ENCODE measurements at places on chromosomes 5 and 9. TPM values are rescaled to one million over a fixed set of nuclear protein-coding genes. Genes with fewer than 3 reads are reported as not detected.

Gene EXD3
- total RNA-seq: 5.7 TPM

DNA sequence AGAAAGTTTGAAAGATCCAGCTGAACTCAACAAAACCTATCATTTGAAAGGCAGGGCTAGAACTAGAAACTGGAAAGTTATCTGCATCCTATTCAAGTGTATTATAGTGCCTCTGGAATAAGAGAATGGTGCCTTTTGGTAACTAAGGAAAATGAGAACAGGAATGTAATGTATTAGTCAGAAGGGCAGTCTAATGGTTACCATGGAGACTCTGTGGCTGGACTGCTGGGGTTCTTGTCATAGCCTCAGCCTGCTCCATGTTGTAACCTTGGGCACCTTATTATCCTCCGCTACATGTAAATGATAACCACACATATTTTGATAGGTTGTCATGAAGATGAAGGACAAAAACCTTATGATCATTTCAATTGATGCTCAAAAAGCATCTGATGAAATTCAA lies 24.6 kb upstream of the IFNB1 start:
- DNase-seq: no peak

GRCh38 chr9:122318284-122318683 lies 52.5 kb upstream of the PTGS1 start:
- DNase-seq: no peak

DNA sequence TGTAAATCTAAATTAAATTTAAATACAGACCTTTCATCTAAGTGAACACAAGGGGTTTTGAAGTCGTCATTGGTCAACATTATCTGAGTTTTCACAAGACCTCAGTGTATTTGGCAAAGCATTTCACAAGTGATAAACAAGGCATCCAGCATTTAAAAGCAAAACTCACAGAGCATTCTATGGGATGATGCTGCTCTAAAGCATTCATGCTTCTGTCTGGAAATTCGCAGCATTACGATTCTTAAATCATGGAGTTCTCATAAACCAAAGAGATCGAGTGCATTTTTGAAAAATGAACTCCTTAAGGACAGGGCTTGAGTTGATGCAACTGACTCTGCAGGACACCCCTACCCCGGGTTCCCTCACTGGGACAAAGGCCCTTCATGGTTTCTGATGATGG lies 46.1 kb upstream of the SPATA31E1 start:
- no peak for DNase-seq

GRCh38 chr9:75087289-75087823 lies 599 bp downstream of the NMRK1 start:
- no peak for DNase-seq

DNA sequence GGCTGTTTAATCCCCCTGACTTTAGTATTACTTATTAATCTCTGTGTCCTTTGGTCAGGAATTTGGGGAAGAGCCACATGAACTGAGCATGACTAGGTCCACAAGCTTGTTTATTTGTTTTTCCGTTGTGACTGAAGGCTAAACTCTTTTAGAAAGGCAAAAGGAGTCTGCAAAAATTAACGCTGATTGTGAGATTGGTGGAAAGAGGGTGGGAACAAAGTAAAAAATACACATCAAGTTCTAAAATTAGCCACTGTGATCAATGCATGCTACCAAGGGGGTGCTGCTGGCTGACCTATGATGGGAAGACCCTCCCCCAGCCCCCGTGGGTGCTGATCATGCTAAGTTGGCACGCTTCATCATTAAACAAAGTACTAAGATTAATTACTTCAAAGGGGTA lies 356.8 kb downstream of the ADGRV1 start:
- no peak for DNase-seq

DNA sequence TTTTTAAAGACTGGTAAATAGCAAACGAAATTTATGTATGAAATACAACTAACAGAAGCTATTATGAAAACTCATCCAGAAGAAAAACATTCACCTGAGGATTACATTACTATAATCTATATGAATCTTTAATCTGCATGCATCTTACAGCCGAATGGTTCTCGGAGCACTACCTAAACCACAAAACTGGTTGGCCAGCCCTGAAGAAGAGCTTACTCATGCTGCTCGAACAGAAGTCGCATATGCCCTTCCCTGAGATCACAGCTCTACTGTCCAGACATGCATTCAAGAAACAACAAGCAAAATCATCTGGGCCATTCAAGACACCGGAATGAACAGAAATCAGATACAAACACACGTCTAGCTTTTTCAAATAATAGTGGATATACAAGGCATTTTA lies 931.0 kb upstream of the DMAC1 start:
- no peak for DNase-seq

Gene NMUR2
- total RNA-seq: not detected

DNA sequence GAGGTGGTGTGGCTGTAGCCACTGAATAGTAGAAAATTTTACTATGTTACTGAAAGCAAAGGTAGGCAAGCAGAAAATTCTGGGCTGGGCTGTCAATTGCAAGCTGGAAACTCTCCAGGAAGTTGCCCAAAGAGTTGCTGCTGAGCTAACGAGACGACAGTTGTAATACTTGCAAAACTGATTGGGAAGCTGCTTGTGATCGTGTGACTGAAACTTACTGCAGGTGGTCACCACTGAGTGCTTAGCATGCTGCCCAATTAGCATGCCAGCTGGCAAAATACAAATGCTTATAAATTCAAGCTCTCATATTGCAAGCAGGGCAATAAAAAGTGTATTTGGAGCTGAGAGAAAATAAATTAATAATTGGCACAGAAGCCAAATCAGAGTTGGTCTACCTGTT lies 758.5 kb upstream of the EDIL3 start:
- DNase-seq: no peak

Gene PTPRD
- total RNA-seq: 0.23 TPM

- DNase-seq: no peak
Observed at GRCh38 chr5:147290261-147290660, 55.4 kb downstream of the STK32A start.

DNA sequence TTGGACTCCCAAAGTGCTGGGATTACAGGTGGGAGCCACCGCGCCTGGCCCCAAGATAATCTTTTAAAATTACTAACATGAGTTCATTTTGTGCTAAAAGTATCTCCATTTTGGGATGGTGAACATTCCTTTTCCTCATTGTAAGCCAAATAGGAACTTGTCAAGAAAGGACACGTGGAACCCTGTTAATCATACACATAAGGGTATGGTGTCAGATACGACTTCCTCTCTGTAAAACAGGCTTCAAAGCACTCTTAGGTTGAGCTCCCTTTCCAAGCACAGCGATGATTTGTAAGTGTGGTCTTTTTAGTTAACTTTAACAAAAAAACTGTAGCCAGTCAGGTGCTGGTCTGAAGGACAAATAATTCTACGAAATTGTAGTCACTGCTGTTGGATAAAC lies 132.7 kb downstream of the UNC13B start:
- DNase-seq: no peak

- DNase-seq: no peak
Observed at GRCh38 chr9:137269231-137269772, 8.2 kb upstream of the TOR4A start.

Gene TEX48
- not detected for total RNA-seq

Gene TMEM250
- total RNA-seq: 47.3 TPM

DNA sequence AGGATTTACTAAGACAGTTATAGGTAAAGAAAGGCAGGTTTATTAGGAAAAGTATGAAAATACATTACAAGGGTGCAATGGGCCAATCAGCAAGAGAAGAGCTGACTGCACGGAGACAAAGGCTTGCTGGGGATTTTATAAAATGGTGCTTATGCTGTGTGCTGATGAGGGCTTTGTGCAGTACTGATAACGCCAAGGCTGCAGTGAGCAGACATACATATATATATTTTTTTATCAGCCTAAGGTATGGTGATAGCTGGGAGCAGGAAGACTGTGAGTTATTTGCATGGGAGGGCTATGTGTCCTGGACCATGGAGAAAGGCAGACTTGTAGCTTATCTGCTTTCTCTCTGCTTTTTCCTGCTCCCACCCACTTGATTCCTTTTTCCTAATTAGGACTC lies 208.1 kb upstream of the ACTBL2 start:
- no peak for DNase-seq

DNA sequence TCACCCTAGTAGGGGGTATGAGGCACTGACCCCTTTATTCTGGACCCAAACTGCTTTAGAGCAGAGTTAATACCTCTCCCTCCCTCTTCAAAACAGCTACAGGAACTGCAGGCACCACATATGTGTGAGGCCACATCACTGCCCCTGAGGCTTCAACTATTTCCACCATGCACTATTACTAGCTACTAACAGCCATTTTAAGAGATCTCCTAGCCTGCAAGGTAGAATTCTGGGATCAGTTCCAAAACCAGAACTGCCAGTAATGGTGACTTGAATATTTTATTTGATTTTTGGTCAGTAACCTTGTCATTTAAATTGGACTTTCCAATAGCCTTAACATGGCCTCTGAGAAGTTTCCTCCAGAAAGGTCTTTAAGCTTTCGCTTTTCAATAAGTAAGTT lies 55.3 kb upstream of the FSD1L start:
- DNase-seq: no peak

DNA sequence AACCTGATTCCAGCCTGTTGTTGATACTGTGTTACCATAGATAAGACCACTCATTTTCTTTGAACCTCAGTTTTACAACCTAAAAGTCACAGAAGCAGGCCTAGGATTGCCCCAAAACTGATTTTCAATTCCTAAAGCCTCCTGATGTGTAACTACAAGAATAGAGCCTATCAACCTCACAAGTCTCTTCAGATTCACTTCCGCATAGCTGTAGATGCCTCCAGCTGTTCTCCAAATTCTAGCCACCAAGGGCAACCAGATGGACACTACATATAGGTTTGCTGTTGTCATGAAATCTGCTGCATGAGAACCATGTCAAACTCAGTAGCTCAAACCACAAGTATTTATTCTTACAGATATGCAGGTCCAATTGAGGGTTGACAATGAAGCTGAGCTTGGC lies 143.5 kb downstream of the SPATA31D1 start:
- DNase-seq: no peak
